ENCODE measurements at places on chromosomes 3 and 15. TPM values are rescaled to one million over a fixed set of nuclear protein-coding genes. Genes with fewer than 3 reads are reported as not detected.

SRGAP3 gene
- 0.76 TPM for total RNA-seq

GPR149 gene
- total RNA-seq = not detected

BLM gene
- total RNA-seq = 55.4 TPM

DNA sequence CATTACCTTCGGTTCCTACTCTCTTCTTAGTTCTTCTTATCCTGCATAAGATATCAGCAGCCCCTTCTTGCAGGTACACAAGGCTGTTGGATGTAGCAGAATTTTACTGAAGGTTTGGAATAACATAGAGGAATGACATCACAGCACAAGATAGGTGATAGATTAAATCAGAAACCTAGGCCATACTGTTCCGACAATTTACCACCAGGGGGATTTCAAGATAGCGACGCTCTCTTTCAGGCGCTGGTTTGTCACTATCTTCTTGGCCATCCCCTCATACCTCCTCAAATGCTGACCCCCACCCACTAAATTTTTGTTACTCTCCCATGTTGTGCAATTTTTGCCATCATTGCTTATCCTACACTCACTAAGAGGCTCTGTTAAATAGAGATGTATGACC, 3.5 kb downstream of the SIDT1 start:
- no peak for DNase-seq

DNA sequence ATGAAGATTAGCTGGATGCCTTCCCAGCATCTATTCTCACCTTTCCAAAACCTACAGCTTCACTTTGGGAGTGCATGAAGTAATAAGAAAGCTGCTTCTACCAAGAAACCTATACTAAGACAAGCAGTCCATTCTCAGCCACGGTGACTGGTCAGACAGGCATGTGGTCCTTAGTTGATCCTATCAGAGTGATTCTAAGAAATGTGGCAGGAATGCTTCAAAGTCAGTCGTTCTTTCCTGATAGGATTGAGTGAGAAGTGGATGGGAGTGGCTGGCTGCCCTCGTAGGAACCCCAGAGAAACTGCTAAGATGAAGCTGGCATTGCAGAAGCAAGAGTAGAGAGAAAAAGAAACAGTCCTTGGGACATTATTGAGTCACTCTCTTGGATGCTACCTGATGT, 16.6 kb downstream of the FOXB1 start:
- DNase-seq = no peak

- no peak for DNase-seq
Measured at GRCh38 chr3:110859336-110859735, 212.3 kb upstream of the NECTIN3 start.

DNA sequence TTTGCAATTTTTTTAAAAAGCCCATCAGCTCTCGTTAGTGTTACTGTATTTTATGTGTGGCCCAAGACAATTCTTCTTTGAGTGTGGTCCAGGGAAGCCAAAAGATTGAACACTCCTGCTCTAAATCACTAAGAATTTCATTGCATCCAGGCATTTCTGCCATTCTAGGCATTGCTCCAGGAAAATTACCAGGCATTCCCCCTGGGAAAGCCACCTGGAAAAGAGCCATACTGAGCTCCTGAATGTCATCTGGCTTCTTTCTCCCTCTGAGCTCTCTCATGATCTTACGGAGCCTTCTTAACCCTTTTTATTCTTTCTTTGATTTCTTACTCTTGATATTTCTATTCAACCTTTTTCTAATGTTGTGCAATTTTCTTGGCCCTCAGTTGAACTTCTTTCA, 202.2 kb downstream of the DOCK3 start:
- no peak for DNase-seq

DNA sequence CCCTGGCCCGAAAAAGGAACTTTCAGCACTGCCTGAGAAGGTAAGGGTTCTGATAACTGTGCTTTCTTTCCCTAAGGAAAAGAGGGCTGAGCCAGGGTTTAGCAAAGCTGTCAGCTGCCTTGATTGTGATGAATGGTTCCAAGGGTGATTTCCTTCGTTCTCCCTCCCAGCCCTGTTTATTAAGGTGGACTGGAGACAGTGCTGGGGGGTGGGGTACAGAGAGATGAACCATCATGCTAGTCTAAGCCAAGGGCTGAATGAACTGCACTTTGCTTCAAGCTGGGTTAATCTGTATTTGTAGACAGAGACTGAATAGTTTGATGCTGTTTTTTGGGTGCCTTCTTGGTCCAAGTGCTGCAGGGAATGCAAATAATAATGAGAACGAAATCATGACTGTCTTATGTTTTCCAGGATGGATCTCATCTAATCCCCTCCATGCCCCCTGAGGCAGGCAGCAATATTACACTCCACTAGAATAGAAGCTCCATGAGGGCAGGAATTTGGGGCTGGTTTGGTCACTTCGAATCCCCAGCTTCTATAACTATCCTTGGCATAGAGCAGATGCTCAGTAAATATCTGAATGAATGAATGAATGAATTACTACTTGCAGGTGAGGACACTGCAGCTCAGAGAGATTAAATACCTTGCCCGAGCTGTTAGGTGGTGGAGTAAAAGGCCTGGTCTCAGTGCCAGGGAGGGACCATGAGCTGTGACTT, 10.9 kb downstream of the PXYLP1 start:
- no peak for DNase-seq
